ENCODE measurements at places on chromosomes 13 and 19.

DNA sequence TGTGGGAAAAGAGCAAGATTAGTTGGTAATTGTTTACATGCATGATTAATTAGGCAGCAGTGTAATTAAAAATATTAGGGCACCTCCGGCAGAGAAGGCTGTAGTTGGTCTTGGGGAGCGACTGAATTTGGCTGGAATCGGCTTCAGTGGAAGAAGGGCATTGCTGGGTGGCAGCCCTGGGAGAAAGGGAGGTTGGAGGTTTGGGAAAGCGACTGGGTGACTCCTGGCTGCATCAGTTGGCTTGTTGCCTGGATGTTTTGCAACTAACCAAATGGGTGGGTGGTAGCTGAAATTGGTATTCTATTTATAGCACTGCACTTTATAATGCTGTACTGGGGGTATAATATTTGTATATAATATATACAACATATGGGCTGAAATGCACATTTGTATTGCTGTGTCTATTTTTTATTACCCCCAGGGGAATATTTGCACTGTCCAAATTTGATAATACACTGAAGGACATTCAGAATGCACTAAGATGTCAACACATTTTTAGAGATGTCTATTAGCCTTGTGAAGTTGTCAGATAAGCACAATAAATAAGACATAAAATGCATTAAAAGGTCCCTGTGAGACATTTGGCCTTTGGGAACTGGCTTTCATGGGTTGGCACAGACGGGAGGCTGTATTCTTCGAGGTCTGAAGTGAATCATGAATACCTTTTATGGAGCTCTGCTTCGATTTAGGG is 1.7 kb downstream of the B3GLCT start:
- DNase-seq: no peak

DNA sequence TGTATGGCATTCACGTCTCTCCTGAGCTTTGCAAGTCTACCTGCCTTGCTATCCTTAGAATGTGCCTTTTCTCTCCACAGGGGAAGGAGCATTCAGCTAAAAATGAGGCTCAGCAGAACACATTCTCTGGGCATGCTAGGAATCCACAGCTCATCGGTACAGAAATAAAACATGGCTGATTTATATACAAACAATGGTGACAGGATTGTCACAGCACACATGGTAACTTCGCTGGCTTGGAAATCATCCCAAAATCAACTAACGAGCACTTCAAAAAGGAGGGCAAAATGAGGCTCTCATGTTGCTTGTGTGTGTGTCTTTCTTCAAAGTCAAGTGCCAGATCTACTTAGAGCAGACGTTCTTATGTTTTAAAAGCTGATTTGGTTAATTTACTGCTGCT is 373.0 kb downstream of the FGF14 start:
- DNase-seq: no peak

DNA sequence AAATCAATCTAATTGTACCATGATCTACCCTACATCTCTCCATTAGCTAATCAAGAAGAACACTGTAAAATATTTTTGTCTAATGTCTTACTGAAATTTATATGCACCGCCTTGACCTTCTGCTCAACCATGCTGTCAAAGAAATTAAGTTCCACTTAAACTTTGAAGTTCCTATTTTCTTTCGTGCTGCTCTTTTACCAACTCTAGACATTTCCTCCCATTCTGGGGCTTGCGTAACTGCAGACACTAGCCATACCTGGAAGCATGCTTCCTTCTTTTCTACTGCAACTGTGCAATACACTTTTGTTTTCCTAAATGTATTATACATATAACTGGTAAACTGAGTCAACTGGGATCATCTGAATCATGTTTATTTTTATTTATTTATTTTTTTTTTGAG is 8.5 kb upstream of the UBE2L5 start:
- no peak for DNase-seq

DNA sequence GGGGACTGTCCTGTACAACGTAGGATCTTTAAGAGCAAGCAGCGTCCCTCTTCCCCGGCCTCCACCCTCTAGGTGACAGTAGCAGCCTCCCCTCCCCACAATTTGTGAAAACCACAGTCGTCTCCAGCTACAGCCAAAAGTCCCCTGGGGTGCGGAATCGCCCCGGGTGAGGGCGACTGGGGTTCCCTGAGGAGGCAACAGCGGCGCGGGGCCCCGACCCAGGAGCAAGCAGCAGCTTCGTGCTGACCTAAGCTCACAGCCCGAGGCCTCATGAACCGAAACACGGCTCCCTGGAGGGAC is 322 bp downstream of the ZNF558 start:
- no peak for DNase-seq

DNA sequence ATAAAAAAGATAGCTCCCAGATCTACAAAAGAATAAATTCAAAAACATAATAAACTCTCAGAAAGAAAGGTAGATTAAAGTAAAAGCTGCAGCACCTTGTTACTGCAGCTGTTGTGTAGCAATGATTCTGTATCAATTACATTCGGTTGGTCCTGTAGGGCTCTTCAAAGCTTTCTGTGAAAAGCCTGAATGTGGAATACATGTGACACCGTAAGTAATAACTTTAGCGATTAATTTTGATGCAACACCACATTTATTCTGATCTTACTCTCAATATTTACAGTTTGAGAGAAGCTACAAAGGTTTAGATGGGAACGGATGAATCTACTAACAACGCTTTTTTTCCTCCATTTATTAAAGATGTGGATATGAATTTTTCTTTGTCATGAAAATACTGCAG is 279.2 kb downstream of the DACH1 start:
- DNase-seq: no peak

GRCh38 chr13:91805605-91806004 is 407.2 kb downstream of the GPC5 start:
- no peak for DNase-seq

DNA sequence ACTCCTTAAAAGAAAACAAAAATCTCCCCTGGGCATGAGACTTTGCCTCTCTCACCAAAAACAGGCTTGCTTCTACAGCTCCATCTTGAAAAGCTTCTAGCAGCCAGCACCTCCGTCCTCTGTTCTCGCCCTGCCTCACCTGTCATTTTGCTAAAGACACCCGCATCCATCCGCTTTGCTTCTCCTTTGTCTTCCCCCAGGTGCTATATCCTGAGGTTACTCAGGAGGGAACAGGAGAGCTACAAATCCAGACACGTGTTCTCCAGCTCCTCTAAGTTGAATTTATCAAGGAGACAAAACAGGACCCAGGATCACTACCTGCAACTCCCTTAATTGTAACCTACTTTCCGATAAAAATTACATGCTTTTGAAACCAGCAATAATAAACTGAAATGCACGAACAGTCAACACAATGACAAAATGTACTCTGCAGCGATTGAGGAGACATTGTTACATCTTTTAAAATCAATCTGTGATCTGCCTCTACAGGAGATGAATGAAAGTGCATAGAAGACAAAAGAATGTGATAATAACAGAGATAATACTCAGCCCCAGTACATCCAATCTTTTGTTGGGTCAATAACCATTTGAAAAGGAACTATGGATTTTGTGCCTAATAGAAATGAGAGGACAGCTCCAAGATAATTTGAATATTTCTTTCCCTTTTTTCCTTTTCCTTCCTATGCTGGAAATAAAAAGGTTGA is 221.2 kb downstream of the DCLK1 start:
- no peak for DNase-seq

DNA sequence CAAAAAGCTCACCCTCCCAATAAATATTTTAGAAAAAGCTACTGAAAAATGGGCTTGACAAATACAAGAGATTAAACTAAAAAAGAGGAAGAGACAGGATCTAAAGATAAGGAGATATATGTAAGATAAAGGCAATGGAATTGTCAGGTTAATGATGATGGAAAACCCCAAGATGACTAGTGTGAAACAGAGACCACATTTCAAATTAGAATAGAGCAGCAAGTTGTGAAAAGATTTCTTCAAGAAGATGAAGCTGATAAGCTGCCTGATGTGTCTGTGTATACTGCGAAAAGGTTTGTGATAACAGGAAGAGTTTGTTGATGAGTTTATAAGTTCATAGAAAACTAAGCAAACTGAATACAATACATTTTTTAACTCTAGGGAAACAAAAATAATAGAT is 840.1 kb upstream of the SLITRK5 start:
- DNase-seq: no peak

DNA sequence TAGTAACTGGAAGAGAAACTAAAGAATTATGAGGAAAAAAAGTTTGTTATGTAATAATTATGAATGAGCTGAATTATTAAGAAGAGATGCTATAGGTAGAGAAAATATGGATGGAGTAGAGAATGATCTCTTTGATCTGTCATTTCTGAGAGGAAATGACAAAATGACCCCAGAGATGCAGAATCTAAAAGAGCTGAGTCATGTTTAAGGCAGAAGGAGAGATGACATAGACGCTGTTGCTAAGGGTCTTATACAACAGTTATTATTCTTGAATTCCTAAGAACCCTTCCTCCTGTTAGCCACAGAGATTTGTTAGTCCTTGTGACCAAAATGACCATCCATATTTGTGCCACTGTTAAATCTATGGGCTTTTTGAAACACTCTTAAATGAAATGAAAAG is 58.3 kb upstream of the FREM2 start:
- no peak for DNase-seq

- peak; percentile 72 for DNase-seq
These were observed 2.5 kb upstream of the KEAP1 start for GRCh38 chr19:10505583-10506229.

DNA sequence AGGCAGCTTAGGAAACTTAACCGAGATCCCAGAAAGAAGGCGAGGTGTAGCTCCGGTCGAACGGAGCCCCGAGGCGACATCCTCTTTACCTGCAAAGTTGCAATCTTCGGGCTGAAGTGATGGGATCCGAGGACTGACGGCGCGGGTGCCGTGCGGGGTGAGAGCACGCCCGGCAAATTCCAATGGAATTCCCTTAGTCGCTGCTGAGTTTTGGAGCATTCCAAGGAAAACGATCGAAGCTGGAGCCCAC is 141 bp downstream of the TRPC4 start:
- DNase-seq: no peak

GRCh38 chr13:26996965-26997752 is 174.5 kb downstream of the USP12 start:
- DNase-seq: no peak

DNA sequence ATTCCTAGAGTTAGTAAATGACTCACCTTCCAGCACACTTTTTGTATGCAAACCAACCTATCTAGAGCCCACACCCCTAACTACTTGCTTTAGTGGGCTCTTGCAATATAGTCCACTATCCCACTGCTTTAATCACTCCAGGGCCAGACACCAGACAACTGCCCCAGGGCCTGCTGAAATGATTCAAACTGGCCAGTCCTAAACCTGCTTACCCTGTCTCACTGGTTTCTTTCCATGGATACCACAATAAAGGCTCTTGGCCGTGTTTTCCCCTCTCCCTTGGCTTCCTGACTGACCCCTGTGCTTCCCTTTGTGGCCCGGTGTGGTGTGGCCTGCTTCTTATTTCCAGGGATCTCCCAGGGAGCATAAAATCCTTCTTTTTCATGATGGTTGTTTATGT is 14.6 kb downstream of the HS6ST3 start:
- no peak for DNase-seq

DNA sequence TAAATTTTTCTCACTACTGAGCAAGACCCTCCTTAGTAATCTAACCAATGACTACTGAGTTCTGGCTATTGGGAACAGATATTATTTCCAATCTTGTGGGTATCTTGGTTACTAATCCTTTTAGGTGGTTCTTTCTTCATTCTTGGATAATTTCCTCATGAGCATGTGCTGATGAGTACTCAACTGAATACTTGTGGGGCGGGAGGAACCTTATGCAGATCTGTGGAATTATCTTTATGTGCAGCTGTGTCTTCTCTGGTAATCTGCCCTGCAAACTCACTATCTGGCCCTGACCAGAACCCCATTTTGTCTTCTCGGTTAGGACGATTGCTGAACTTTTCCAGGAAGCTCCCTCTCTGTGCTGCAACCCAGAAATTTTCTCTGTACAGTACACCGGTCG is 89.7 kb upstream of the TRPC4 start:
- no peak for DNase-seq

DNA sequence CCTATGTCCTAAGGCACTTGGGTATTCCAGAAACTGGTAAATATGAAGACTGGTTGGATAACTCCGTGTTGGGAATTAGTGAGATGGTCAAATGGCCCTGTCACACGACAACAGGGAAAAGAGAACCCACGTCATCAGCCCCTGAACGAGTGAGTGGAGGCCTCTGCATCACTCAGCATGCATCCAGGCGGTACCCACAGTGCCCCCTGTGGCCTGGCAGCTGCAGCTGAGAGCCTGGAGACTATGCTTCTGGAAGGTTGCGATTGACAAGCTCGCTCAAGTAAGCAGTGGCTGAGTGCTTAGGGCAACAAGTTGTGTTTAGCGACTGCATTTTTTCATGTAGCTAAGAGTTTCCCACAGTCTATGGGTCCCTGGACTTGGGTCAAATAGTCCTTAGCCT is 55.9 kb downstream of the COL4A2 start:
- no peak for DNase-seq

GRCh38 chr19:29076963-29077362 is 136.0 kb downstream of the UQCRFS1 start:
- DNase-seq: no peak

DNA sequence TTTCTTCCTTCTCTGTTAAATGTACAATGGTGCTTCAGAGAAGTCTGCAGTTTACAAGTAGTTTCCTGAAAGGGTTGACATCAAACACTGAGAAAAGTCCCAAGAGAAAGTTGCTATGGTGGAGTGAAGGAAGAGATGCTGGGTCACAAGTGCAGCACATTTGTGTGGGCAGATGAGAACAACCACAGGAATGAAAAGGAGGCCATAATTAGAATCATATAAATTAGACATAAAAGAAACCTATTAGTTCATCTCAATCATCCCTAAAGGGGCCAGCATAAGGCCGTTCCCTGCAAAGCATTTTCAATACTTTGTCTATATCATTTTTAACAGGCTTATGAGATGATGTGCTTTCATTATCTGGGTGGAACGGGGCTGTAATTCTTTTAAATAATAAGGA is 359.2 kb downstream of the IRS2 start:
- DNase-seq: no peak

- DNase-seq: no peak
These were observed 12.3 kb downstream of the RUBCNL start for GRCh38 chr13:46374710-46375109.

GRCh38 chr13:95300625-95301182 is 547 bp downstream of the ABCC4 start:
- DNase-seq: peak; percentile 7

- no peak for DNase-seq
These were observed 10.2 kb downstream of the PPP1R14A start for GRCh38 chr19:38245826-38246498.

DNA sequence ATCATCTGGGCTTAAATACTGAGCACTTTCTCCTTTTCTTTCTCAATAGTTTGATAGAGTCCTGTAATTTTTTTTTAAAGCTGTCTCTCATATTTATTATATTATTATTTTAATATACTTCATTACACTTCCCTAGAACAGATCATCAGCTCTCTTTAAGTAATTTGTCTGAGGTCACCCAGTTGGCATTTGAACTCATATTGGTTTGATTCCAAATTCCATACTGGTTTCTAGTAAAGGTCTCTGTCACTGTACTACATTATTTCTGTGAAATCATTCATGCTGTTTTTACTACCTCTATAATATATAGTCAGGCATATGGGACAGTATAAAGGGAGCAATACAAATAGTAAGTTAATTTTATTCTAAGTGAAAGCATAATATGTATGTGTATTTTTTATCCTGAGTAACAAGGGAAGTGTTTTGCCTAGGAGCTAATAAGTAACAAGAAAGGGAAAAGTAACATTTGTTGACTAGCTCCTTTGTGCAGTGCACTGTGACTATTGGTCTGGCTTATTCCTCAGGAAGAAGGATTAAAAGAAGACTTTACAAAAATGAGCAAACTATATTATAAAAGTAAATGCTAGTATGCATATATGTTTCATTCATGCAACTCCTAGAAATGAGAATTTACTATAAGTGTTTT is 14.3 kb downstream of the LPAR6 start:
- no peak for DNase-seq
